Heart right ventricle (tissue), 16 donors: ENCODE measurements at places on chromosomes 5 and 9. TPM values are rescaled to one million over a fixed set of nuclear protein-coding genes. Genes with fewer than 3 reads are reported as not detected.
A peak's percentile ranks its signal among the peaks of the same experiment; 100 is the strongest.

DNA sequence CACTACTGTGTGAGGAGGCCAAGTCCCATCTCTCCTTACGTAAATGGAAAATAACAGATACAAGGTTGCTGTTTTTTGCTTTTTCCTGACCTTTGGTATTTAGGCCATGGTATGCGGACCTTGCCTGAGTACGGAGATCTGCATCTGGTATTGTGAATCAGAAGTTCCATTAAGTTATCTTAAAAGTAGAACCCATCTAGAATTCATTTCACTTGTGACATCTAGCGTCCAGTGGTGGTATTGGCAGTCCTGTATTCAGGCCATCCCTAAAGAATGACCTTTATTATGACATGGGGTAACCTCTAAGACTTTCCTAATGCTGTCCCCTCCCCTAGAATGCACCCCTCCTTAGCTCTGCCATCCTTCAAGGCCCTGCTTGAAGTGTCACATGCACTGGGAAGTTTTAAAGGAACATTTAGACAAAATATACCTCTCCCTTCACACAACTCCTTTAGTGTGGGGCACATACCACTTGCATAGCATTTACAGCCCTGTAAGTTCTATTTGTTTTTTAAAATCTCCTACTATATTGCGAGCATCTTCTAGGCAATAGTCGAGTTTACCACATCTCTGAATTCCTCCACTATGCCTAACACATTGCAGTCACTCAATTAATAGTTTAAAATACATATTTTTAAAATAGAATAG lies 1.9 kb upstream of the SPDL1 start:
- no peak overlapping the region for H3K4me3 ChIP-seq
- DNase-seq = no peak
- peaks cover 19% of the 10 kb centered on the region for H3K27me3 ChIP-seq
- H3K27ac ChIP-seq = no peak overlapping the region

DNA sequence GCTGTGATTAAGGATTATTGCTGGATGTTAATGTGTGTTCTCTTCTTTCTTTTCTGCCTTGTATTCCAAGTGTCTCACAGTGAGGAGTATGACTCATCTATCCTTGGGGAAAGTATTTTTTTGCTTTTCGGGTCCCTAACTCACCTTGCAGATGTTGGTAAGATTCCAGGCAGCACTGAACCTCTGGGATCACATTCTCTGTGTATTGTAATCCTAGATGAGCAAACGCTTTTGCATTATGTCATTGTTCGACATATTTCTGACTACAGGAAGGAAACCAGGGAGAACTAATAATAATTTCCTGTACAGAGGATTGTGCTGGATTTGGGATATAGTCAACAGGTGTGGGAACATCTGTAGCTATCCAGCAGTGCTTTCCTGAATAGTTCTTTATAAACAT lies 246.1 kb upstream of the TUT7 start:
- no peak overlapping the region for H3K4me3 ChIP-seq
- H3K4me1 ChIP-seq = peaks cover 33% of the 10 kb centered on the region
- no peak for DNase-seq

DNA sequence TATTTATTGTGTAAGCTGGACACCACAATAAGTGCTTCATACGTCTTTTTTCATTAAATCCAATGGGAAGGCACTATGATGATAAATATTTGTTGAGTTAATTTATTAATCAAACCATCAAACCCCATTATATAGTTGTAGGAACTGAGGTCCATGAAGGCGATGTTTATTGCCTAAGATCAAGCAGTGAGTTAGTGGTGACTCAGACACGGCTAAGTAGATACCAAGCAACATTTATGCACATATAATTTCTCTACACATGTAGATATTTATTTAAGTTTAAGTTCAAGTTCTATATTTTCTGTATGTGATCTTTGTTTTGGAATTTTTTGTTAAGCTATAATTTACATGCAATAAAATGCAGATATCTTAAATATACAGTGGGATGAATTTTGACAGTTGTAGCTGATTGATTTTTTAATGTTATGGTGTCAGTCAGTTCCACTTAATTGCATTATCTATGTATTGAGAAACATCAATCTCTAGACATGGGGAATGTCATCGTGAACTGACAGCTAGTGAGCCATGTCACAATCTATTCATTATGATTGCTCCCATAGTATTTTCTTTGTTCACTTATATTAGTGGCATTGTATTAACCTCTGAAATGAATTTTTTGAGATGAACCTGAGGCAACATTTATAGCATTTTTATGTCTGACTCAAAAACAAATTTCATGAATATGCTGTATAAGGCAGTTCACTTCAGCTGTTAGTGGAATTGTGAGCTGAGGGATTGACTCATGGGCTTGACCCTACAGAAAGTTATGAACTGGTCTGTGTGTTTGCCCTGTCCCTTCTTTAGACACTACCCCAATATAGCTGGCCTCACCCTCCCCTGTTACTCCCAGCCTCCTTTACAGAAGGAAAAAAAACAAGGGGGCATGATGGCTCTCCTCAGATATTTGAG lies 11.9 kb upstream of the GARNL3 start:
- H3K4me1 ChIP-seq = no peaks in the 10 kb centered on the region
- no peaks in the 10 kb centered on the region for H3K36me3 ChIP-seq
- H3K4me3 ChIP-seq = no peak overlapping the region
- H3K27ac ChIP-seq = no peak overlapping the region
- no peak for DNase-seq

GRCh38 chr5:114524221-114524620 lies 162.4 kb downstream of the KCNN2 start:
- no peaks in the 10 kb centered on the region for H3K36me3 ChIP-seq
- no peak for DNase-seq
- no peak overlapping the region for H3K27ac ChIP-seq
- H3K4me3 ChIP-seq = no peak overlapping the region

GRCh38 chr5:79963261-79964061 lies 27.6 kb downstream of the MTX3 start:
- no peaks in the 10 kb centered on the region for H3K27me3 ChIP-seq
- H3K27ac ChIP-seq = no peak overlapping the region
- no peak for DNase-seq
- H3K36me3 ChIP-seq = no peaks in the 10 kb centered on the region

- peaks cover 13% of the 10 kb centered on the region for H3K4me1 ChIP-seq
- H3K27ac ChIP-seq = no peak overlapping the region
- no peak overlapping the region for H3K4me3 ChIP-seq
- no peaks in the 10 kb centered on the region for H3K27me3 ChIP-seq
- DNase-seq = no peak
These were observed 6.8 kb downstream of the TRIM7 start for GRCh38 chr5:181198106-181198685.

DNA sequence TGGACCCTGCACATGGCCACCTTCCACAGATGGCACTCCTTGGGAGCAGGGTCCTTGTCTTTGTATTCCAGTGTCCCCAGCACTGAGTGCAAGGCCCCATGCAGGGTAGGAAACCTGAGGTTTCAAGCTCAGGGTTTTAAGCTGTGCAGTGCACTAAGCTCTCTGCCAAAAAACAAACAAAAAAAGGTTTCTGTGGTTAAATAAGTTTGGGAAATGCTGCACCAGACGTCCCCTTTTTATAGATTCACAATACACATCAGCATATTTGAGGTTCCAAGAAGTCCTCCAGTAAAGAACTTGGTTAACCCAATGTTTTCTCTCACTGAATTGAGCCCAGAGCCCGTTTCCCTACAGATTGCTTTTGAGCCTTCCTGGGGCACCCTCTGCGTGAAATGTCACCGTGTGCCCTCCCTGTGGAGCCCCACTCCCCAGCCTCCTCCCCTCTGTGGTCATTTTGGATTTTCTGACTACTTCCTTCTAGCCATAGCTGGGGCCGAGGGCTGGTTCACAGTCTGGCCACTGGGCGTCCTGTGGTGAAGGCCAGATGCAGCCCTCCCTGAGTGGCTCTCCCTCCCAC lies 17.1 kb downstream of the DELE1 start:
- no peaks in the 10 kb centered on the region for H3K36me3 ChIP-seq
- no peaks in the 10 kb centered on the region for H3K27me3 ChIP-seq
- no peak overlapping the region for H3K4me3 ChIP-seq
- H3K27ac ChIP-seq = peak overlapping the region; percentile 77
- DNase-seq = peak; percentile 25
- H3K4me1 ChIP-seq = peaks cover 25% of the 10 kb centered on the region

GRCh38 chr9:107488375-107489143 lies 1.0 kb downstream of the KLF4 start:
- DNase-seq = peak; percentile 75
- no peaks in the 10 kb centered on the region for H3K27me3 ChIP-seq
- H3K4me1 ChIP-seq = peaks cover 38% of the 10 kb centered on the region
- peaks cover 35% of the 10 kb centered on the region for H3K36me3 ChIP-seq
- H3K27ac ChIP-seq = peak overlapping the region; percentile 88
- peak overlapping the region; percentile 81 for H3K4me3 ChIP-seq

DNA sequence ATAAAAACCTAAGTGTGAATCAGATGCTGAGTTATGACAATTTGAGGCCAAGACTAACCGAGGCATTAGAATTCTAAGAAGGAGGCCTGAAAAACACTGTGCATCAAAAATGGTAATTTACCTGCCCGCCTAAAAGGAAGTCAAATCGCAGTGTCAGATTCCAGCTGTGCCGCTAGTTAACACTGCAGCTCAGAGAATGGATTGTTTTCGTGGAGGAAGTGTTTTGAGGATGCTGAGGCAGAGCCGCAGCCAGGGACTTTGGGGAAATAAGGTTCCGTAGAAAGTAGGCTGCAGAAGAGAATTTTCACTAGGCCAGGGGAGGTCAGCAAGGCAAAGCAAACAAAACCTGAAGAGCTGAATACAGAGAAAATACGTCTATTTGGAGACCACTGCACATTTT lies 226.4 kb upstream of the ISL1 start:
- no peaks in the 10 kb centered on the region for H3K36me3 ChIP-seq
- H3K27ac ChIP-seq = no peak overlapping the region

DNA sequence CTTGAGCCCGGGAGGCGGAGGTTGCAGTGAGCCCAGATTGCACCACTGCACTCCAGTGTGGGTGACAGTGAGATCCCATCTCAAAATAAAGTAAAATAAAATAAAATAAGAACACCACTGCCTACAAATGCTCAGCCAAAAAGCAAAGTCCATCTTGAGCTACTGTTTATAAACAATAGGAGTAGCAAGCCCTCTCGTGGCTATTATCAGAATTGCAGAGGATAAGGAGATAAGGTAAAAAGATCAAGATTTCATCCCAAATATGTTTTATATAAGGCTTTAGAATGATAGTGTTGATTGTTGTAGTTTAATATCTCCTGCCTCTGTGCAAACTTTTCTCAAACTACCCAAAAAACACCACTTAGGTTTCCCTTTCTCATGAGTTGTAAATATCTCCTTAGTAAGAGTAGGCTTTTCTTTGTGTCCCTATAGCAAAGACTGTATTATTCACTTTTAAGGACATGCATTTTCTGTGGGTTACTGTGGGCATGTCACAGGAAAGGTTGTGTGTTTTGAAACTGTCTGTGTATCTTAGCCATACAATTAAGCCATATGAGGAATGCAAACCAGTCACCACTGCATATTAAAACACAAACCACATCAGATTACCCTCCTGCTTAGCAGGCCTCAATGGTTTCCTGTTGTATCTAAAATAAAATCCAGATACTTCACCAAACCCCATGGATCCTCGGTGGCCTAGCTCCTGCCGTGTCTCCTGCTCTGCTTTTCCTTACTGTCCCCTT lies 31.8 kb upstream of the CKS2 start:
- no peak for DNase-seq
- no peaks in the 10 kb centered on the region for H3K4me1 ChIP-seq
- H3K4me3 ChIP-seq = no peak overlapping the region

DNA sequence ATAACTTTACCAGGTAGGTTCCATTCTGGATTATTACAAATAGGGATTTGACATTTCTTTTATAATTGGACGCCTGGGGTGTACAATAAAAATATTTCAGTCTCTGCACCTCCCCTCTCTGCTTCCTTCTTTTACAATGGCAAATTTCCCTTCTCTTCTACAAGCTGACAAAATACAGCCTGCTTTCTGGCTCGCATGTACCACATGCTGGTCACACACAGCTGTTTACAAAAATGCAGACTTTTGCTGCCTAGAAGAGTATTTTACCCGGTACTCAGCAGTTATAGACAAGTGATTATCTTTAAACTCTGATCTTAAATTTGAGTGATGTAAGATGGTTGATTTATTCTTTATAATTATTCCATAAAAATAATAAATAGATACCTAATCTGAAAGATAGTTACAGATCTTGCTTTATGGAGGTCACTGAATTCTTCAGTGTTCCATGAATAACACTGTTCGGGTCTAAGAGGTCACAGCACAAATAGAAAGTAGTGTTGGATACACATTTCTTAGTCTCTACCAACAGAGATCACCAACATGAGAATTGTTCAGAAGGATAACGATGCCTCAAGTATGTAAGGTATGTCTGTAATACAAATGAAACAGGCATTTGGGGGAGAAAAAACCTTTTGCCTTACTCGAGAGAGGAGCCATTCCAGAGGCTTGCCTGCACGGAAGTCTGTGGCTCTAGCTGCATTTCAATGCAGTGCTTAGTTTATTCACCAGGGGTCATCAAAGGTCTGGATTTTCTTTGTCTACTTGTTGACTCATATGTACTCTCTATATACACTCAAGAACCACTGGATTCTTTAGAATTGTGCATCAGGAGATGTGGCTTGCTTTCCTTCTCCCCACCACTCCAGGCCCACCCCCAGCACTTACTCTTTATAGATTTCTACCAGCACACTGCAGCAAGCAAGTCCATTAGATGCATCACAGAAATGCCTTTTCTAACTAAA lies 206.6 kb upstream of the RFX3 start:
- DNase-seq = no peak
- H3K36me3 ChIP-seq = no peaks in the 10 kb centered on the region
- H3K27me3 ChIP-seq = no peaks in the 10 kb centered on the region

Gene TAF11L8
- total RNA-seq = not detected
